Kidney (tissue), 22 donors: ENCODE measurements at places on chromosomes 3 and 15. TPM values are rescaled to one million over a fixed set of nuclear protein-coding genes. Genes with fewer than 3 reads are reported as not detected.

DNA sequence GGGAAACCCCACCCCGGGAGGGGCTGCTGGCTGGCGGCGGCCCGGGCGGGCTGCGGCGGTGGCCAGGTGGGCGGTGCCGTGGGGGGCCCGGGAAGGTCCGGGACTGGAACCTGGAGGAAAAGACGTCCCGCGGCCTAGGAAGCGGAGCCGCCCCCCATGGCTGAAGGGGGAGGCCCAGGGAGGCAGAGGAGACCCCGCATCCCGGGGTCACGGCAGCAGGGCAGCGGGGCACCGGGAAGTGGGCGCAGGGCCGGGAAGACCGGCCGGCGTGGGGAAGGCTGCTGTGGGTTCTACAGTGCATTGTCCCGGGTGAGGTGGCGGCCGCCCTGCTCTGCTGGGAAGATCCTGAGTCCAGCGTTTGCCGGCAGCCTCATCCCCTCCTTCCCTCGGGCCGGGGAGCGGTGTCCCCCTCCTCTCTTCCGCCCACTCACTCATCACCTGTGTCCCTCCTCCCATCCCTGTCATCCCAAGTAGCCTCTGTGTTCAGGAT, 525 bp upstream of the FSTL1 start:
- DNase-seq: peak; percentile 85

GRCh38 chr15:91624353-91624968, 229.0 kb upstream of the SLCO3A1 start:
- no peak for DNase-seq

The CYP8B1 gene
- polyA plus RNA-seq: 4.3 TPM

The GNAT1 gene
- polyA plus RNA-seq: not detected

The SLC2A2 gene
- 31.0 TPM for polyA plus RNA-seq
